ENCODE measurements at places on chromosomes 5 and 9.
A peak's percentile ranks its signal among the peaks of the same experiment; 100 is the strongest.

DNA sequence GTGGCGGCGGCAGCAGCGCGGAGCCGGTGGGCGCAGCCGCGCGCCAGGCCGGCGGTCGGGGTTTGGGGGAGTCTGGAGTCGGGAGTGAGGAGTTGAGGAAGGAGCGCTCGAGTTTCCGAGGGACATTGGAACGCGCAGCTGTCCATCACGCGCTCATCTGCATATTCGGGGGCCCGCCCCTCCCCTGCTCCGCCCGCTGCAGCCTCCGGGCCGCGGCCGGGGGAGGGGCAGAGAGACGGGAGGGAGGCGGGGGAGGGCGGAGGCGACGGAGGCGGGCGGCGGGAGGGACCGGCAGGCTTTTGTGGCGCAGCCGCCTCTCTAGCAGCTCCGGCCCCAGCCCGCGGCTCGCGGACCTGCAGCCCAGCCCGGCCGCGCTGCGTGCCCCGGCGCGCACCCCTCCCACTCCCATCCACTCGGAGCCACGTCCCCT is at the start of gene IRX2:
TSS of gene IRX2 (minus strand) at position 86 of the 430 bp plus-strand sequence. CDS start 264 bp downstream, outside the sequence.
- DNase-seq = no peak

DNA sequence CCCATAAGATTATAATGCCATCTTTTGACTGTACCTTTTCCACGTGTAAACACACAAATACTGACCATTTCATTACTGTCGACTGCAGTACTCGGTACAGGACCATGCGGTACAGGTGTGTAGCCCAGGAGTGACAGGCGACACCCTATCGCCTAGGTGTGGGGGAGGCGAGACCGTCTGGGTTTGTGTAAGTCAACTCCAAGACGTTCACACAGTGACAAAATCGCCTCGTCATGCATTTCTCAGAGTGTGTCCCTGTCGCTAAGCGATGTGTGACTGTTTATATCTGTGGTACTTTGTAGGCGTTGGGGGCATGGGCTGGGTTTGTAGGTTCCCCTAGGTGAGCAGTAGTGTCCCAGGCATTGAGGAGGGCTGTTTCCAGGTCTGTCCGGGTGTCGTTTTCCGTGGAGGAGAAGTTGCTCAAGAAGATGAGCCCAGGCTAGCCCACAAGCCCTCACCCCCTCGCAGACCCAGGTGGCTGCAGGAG is 20.3 kb downstream of the NEK6 start:
- DNase-seq = no peak

DNA sequence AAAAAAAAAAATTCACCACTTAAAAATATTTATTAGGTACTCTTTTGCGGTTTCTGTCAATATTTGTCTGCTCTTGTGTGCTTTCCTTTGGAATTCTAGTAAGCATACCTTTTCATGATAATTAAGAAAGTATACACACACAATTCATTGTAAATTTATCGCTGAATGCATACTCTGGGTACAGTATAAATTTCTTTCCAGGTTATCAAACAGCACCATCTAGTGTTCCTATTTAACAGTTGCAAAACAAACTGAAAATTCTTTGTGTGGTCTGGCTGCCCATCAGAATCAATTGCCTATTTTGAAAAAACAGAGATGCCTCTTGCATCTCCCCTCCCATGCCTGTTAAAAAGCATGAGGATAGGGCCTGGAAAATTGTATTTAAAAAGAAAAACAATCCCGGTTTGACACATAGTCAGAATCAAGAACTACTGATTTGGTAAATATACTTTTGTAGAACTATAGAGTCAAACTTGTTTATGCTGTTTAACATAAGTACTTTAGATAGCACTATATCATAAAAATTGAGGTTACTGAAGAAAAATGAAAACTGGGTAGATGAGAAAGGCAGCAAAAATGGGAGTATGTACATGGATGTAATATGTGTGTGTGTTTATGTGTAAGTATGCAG is 16.2 kb downstream of the PGGT1B start:
- no peak for DNase-seq

- DNase-seq = no peak
These were observed 326 bp downstream of the RIGI start for GRCh38 chr9:32525709-32526030.

DNA sequence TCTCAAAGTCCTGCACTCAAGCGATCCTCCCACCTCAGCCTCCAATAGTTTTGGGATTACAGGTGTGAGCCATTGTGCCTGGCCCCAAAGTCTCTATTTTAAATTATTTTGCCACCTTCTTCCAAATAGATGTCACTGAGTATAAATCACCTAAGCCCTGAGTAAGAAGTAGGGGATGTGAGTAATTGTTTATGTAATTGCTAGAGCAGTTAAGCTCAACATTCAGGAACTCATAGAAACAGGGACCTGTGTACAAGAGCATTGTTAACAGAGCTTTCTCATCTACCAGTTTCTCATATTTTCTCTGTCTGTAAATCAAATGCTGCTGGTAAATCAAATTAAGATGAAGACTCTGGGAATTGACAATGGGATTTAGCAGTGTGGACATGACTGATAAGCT is 26.3 kb downstream of the CDK7 start:
- no peak for DNase-seq

DNA sequence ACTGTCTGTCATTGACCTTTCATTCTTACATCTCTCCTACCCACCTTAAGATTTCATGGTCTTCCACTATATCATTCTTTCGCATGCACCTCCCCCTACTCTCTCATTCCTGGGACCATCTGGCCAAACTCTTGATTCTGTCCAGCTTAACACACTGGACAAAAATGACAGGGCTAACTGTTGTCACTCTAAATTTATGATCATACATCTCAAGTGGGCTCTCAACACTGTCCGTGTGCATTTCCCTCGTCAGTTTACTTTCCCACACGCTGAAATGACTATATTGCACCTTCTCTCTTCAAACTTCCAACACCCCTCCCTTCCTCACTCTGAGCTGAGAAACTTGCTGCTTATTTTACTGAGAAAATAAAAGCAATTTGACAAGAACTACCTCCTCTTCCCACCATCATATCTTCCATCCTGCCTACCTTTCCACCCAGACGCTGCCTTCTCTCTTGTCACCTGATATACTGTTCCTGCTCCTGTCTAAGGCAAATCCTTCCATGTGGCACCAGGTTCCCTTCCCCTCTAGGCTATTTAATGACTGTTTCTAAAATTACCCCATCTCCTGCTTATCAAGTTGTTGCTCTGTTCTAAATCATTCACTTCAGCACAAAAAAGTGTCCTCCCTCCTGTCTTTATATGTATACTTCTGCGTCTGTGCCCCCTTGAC is 8.1 kb upstream of the KLF9 start:
- DNase-seq = no peak

GRCh38 chr9:121206516-121207370 is 5.1 kb upstream of the RAB14 start:
- DNase-seq = no peak

DNA sequence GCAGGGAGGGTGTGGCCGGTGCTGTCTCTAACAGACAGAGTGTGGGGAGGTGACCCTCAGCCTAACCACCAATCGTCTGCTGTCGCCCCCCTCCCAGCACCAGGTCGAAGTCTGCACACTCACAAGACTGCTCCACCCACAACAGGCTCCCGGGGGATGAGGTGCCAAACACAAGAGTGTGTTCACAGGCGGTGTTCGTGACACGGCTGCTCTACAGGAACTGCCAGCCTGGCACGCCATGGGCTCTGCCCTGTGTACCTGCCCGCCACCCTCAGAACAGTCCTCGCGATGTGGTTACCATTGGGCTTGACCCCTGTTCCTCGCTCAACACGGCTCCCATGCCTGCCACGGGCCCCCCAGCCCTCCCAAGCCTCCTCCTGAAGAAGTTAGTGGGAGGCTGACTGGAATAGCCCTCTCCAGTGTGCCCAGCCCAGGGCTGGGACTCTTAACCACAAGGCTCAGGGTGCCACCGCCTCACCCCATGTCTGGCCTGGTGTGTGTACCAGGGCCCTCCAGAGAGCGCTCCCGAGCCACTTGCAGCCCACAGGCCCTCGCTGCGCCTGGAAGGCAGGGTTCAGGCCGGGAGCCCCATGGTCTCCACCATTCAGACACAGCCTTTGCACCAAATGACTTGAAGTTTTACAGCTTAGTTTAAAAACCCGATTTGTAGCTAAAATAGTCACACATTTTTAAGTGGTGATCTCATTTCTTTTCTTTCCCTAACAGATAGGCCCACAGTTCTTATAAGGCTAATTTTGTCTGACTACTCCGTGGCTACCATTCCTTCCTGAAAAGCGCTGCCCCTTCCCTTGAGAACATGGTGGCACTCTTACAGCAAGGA is 102.5 kb downstream of the CAMSAP1 start:
- no peak for DNase-seq

GRCh38 chr9:2261421-2262103 is 246.4 kb downstream of the SMARCA2 start:
- no peak for DNase-seq

GRCh38 chr5:132830436-132831094 is at the start of gene SHROOM1:
Gene SHROOM1, minus strand, starts transcription at chr5:132830647. Its CDS starts 4,507 bp downstream, at chr5:132826140.
- DNase-seq = no peak

- peak; percentile 39 for DNase-seq
These were observed 36.8 kb upstream of the TEX48 start for GRCh38 chr9:114718801-114719221.

GRCh38 chr5:129018837-129019236 is 53.5 kb downstream of the SLC27A6 start:
- no peak for DNase-seq

DNA sequence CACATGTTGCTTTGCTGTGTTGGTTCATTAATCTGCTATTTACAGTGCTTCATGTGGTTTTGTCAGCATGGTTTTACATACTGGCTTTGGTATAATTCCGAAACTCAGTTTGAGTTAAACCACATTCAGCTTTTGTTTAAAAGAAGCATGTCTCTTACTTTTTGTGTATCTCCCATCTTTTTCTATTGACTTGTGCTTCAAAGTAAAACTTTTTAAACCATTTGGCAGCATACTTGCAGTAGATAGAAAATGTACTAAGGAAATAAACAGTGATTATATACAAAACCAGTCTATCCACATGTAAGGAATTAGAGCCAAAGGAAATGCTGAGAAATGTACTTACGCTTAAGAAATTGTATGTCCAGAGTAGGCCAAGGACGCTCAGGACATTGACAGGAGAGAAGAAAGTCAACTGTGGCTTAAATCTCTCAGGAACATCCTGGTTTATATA is 286.9 kb downstream of the ARHGEF28 start:
- no peak for DNase-seq

GRCh38 chr5:60886158-60886557 is 42.1 kb upstream of the ELOVL7 start:
- no peak for DNase-seq

- DNase-seq = no peak
These were observed 5.5 kb downstream of the CXXC5 start for GRCh38 chr5:139653616-139654015.

GRCh38 chr5:40879163-40879942 is 29.9 kb upstream of the C7 start:
- no peak for DNase-seq

- DNase-seq = no peak
These were observed 314.1 kb upstream of the KIF2A start for GRCh38 chr5:61991866-61992265.

DNA sequence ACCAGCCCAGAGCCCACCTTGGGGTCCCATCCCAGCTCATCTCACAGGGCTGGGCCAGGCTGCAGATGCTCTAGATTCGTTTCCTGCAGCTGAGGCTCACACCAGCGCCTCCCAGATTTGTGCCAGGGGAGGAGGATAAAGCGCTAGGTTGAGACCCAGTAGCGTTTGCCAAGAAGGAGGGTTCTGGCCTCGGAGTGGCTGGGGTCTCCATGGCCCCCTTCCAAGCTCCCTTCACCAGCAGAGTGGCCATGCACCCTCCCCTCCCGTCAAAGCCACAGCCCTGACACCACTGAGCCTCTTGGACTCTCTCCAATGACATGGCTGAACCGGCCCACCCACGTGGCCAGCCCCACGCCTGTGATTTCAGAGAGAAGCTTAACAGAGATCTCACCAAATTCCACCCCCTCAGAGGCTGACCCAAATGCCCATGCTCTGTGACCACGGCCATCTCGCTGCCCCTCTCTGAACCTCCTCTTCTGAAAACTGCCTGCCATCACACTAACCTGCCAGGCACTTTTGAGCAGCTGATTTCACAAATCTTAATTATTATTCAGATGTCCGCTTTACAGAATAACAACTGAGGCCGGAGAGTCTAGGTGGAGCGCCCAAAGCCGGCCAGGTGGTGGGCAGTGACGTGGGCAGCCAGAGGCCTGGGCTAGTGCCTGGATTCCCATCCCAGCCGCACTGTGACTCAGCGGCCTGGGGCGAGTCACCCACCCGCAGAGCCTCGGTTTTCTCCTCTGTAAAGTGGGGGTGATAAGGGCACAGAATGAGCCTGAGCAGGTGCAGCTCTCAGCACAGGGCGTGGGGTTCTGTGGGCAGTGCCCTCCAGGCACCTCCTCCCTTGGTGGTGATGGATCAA is 155.7 kb downstream of the C9orf50 start:
- DNase-seq = no peak

GRCh38 chr9:8783941-8784340 is 984.4 kb upstream of the DMAC1 start:
- DNase-seq = no peak

DNA sequence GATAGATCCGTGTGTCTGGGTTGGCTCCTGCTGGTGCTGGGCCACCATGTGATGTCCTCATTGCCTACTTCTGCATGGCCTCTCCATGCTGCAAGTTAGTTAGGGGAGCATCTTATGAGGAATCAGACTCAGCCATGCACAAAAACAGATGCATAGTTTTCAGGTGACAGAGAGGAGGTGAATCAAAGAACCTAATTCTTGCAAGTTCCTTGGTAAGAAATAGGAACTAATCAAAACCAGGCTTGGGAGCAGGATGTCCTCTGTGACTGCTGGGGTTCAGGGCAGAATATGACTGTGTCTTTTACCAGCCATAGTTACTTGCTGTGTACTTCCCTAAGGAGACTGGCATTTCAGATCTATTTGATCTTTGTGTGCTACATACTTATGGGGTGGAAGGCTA is 61.6 kb downstream of the C9orf152 start:
- DNase-seq = no peak

GRCh38 chr9:135283671-135284070 is 195.9 kb upstream of the PPP1R26 start:
- DNase-seq = no peak

GRCh38 chr5:42715785-42716184 is 40.8 kb upstream of the CCDC152 start:
- no peak for DNase-seq

GRCh38 chr5:72633041-72633445 is 125.8 kb upstream of the ZNF366 start:
- DNase-seq = no peak

DNA sequence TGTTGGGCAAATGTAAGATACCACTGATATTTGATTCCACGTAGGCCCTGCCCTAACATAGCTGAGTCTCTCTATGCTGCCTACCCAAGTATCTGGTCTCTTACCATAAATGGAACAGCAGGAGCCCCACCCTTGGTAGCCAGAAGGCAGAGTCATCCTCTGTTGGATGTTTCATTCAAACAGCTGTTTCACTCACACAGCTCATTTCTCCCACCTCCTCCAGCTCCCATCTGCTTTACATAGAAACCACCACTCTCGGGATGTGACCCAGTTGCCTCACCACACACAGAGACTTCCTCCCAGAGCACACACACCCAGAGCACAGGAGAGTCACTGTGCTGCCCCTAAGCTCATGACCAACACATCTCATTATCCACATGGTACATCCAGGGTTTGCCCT is 165.3 kb downstream of the TMEM167A start:
- no peak for DNase-seq
